ENCODE measurements at places on chromosomes 6 and 20.

- no peak for DNase-seq
These were observed 860.5 kb downstream of the DHX35 start for GRCh38 chr20:39822667-39823066.

DNA sequence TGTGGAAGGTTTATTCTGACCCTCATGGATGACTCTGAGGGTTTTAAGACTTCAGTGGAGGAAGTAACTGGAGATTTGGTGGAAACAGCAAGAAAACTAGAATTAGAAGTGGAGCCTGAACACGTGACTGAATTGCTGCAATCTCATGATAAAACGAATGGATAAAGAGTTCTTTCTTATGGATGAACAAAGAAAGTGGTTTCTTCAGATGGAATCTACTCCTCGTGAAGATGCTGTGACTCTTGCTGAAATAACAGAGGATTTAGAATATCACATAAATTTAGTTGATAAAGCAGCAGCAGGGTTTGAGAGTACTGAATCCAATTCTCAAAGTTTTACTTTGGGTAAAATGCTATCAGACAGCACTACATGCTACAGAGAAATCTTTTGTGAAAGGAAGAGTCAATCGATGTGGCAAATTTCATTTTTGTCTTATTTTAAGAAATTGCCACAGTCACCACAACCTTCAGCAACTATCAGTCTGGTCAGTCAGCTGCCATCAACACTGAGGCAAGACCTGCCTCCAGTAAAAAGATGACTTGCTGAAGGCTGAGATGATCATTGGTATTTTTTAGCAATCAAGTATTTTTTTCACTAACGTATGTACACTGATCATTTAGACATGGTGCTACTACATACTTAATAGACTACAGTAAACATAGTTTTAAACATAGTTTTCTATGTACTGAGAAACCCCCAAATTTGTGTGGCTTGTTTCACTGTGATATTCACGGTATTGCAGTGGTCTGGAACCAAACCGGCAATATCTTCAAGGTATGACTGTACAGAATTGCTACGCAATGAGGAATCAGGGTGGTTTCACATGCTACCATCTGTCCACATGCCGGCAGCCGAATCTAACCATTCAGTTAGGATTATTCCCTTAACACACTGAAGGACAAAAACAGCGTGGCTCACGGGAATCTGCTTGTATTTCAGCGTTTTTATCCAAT lies 149.0 kb downstream of the MYB start:
- no peak for DNase-seq

- DNase-seq: no peak
These were observed 13.2 kb upstream of the SCRT2 start for GRCh38 chr20:688809-689212.

GRCh38 chr6:69958978-69959377 lies 92.6 kb downstream of the COL19A1 start:
- no peak for DNase-seq

DNA sequence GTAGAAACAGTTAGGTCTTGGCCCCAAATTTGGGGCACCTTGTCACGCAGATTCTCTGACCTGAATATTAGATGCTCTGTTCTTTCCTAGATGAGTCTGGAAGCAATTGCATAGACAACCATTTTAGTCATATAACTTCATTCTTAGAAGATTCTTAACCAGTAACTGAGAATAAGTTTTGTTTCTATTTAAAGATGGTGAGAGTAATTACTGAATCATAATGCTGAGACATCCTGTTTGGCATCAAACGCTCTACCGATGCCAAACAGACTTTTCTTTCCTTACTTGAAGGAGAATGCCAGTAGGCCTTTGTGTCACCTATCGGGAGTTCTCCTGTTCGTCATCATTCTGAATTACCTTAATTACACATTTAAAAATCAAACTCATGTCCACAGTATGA lies 131.6 kb upstream of the ID4 start:
- no peak for DNase-seq

DNA sequence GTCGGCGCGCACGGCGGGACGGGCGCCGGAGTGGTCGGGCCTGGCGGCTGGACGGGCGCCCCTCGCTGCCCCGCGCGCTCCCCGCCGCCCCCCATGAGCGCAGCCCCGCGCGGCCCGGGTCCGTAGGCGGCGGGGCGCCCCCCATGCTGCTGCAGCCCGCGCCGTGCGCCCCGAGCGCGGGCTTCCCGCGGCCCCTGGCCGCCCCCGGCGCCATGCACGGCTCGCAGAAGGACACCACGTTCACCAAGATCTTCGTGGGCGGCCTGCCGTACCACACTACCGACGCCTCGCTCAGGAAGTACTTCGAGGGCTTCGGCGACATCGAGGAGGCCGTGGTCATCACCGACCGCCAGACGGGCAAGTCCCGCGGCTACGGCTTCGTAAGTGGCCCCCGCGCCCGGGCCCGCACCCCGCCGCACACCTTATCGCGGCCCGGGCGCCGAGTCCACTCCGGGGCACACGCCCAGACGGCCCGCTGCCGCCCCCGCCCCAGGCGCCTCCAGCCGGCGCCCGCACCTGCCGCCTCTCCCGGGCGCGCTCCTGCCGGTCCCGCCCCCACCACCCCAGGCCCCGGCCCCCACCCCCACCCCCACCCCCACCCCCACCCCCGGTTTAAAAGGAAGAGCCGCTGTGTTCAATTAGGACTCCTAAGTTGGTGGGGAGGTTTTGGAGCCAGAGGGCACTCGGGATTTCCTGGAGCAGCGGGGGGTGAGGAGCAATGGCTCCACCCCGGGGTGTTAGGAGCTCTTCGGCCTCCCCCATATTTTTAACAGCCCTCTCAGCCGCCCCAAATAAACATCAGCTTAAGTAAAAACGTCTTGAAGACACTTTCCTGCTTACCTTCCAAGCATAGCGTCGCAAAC lies 474 bp downstream of the RBM38 start:
- DNase-seq: no peak

DNA sequence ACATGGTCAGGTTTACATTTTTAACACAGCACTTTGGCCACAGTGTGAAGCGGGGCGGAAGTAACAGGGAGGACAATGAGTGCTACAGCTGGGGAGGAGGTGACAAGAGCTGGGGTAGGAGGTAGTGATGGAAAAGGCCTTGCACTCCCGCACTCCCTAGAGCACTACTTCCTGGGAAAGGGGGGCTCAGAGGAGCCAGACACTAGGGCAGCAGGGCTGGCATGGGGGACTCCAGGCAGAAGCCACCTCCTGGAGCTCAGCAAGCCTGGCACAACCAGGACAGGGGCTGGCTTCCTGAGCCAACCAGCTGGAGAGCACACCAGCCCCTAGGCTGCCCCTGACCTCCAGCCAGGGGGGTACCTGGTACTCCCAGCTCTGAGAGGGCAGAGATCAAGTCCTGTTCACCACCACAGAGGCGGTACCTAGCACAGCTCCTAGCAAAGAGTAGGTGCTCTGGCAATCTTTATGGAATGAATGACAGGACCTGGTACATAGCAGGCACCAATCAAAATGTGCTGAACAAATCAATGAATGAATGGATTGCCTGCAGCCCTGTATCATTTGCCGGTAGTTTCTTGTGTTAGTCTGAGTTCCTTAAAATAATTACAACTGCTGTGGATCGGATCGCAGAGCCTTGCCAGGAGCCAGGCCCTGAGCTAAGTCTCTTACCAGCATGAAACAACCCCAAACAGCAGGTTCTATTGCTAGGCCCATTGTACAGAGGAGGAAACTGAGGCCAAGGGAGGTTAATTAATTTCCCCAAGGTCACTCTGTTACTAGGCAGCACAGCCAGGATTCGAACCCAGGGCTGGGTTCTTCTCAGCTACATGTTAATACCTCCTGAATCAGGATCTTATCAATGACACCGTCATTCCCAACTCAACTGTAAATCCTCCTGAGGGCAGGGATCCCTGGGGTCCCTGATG lies 15.5 kb downstream of the NOL4L start:
- no peak for DNase-seq

DNA sequence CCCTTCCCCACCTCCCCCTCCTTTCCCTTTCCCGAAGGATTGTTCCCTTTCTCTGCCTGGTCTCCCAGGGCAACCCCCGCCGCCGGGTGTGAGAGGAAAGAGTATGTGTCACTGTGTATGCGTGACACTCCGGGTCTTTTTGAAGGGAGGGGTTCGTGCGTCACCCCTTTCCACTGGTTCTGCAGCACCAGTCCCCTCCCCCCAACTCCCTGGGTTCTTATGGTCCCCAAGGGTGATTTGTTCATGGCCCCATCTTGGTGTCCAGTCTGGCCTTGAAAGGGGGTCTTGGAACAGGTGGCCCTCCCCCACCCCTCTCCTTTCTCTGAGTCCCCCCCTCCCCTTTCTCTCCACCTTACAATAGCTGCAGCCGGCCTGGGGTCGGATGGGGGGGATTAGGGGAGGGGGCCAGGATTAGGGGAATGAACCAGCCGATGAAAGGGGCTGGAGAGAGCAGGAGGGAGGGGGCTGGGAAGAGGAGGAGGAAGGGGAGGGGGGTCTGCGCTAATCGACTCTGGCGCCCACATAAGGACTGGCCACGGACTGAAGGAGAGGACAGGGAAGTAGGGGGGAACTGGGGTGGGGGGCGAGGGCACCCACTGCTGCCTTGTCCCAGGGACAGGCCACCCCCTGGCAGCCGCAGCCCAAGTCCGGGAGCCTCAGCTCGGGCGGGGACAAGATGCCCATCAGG lies 1.3 kb upstream of the RING1 start:
- DNase-seq: no peak

DNA sequence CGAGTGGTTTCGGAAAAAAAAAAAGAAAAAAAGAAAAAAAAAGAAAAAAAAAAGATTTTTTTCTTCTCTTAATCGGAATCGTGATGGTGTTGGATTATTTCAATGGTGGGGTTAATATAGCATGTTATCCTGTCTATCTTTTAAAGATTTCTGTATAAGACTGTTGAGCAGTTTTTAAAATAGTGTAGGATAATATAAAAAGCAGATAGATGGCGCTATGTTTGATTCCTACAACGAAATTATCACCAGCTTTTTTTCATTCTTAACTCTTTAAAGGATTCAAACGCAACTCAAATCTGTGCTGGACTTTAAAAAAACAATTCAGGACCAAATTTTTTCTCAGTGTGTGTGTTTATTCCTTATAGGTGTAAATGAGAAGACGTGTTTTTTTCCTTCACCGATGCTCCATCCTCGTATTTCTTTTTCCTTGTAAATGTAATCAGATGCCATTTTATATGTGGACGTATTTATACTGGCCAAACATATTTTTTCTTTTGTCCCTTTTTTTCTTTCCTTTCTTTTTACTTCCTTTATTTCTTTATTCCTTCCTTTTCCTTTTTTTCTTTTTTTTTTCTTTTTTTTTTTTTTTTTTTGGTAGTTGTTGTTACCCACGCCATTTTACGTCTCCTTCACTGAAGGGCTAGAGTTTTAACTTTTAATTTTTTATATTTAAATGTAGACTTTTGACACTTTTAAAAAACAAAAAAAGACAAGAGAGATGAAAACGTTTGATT lies 3.6 kb downstream of the SOX4 start:
- no peak for DNase-seq

DNA sequence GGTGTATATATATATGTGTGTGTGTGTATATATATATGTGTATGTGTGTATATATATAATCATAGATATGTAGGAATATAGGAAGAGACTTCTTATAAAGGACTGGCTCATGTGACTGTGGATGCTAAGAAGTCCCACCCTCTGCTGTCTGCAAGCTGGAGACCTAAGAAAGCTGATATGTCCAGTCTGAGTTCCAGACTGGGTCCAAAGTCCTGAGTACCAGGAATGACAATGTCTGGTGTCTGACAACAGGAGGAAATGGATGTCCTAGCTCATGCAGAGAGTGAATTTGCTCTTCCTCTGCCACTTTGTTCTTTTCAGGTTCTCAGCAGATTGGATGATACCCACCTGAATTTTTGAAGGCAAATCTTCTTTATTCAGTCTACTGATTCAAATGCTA lies 7.1 kb downstream of the ALDH5A1 start:
- no peak for DNase-seq

- DNase-seq: no peak
These were observed 340.0 kb downstream of the ADGRB3 start for GRCh38 chr6:68975064-68975463.

- no peak for DNase-seq
These were observed 1.5 kb downstream of the DACT2 start for GRCh38 chr6:168318090-168318489.

DNA sequence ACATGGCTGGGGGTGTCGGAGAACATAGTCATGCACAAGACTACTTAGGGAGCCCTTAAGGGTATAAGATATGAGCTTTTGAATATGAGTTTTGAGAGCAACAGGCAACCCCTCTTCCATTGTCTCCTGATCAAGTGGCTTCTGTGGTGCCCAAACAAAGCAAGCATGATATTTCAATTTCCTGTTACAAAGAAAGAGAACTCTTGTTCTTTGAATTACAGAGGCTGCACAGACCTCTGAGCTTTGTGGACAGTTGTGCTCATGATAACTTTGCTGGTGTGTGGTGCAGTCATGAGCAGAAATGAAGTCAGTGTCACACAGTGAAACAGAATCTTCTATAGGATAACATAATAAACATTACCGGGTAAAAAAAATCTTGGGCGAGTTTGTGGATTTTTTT lies 66.8 kb upstream of the THEMIS start:
- no peak for DNase-seq

- no peak for DNase-seq
These were observed 87.7 kb downstream of the RNF182 start for GRCh38 chr6:14012313-14013030.

- no peak for DNase-seq
These were observed 1.8 kb upstream of the FASTKD5 start for GRCh38 chr20:3161316-3162079.

DNA sequence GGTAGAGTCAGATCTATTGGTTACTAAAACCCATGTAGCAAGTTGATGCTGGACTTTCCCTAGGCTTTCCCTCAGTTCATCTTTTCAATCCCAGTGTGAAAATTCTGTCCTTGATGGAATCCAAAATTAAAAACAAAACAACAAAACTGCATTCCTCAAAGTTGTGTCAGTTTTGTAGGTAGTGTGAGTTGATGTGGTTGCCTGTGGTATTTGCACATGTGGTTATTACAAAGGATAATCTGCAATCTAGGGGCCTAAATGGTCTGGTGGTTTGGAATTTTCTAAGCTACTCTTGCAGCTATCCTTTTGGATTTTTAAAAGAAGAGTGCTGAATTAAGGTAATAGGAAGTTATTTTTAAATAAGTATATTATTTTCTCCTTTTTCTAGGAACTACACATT lies 132.2 kb upstream of the SCGN start:
- DNase-seq: no peak

GRCh38 chr6:40723967-40724366 lies 136.8 kb upstream of the LRFN2 start:
- DNase-seq: no peak

GRCh38 chr6:132768051-132768517 lies 10.4 kb upstream of the VNN2 start:
- DNase-seq: no peak
